ENCODE measurements at places on chromosomes 1 and 21.

GRCh38 chr1:33074193-33074945 lies 6.6 kb upstream of the AZIN2 start:
- no peak for DNase-seq

- DNase-seq, result no peak
These were observed 161.2 kb downstream of the NPHP4 start for GRCh38 chr1:5830771-5831599.

DNA sequence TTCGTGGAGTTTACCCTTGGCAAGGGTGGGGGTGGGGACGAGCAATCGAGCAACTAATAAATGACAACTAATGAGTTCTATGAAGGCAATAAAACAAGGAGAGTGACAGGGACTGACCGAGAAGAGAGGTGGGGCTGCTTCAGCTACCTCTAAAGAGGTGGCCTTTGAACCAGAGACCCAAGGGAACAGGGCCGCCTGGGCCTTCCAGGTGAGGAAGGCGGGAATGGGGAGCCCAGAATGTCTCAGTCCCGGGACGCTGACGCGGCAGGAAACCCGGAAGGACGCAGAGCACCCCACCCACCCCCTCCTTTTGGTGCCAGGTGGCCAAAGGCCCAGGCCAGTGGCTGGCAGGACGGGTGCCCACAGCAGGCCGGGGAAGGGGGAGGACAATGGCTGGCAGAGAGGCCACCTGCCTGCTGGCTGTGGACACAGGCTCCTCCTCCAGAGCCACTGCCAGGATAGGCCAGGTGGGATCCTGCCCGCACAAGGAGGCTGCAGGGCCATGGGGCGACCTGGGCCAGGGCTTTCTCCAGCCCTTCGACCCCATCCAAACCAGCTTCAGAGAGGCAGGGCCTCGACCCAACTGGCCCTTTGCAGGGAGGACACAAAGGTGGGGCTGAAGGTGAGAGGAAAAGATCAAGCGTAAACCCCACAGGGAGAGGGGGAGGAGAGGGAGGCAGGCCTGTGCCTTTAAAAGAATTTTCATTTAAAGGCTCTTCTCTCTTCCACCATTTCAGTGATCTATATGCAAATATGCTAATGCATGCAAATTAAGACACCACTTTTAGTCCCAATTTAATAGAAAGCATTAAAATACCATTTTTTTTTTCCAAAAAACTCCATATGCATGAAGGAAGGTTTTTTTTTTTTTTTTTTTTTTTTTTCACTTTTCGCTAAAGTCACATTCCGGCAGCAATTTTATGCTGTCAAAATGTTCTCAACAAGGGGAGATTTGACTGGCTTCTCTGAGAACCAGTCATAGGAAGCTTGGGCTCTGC lies 58.1 kb downstream of the CASZ1 start:
- DNase-seq, result no peak

- DNase-seq, result peak; percentile 74
These were observed 109.6 kb downstream of the KCNN3 start for GRCh38 chr1:154760469-154760933.

DNA sequence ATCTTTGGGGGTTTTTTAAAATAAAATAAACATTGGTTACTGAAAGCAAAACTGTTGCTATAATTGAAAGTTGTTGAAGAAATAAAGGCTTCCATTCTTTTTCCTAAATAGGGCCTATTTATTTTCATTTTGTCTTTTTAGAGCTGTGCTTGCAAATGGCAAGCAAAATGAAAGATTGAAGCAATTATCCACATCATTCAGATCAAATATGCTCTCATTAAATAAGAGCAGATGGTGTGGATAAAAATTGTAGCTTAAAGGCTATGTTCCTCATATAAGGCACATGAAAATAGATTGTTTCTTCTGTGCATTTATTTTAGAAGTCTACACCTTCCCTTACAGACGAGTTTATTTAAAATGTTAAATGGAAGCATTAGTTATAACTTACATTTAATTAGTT lies 1317.7 kb downstream of the MRPL39 start:
- no peak for DNase-seq

DNA sequence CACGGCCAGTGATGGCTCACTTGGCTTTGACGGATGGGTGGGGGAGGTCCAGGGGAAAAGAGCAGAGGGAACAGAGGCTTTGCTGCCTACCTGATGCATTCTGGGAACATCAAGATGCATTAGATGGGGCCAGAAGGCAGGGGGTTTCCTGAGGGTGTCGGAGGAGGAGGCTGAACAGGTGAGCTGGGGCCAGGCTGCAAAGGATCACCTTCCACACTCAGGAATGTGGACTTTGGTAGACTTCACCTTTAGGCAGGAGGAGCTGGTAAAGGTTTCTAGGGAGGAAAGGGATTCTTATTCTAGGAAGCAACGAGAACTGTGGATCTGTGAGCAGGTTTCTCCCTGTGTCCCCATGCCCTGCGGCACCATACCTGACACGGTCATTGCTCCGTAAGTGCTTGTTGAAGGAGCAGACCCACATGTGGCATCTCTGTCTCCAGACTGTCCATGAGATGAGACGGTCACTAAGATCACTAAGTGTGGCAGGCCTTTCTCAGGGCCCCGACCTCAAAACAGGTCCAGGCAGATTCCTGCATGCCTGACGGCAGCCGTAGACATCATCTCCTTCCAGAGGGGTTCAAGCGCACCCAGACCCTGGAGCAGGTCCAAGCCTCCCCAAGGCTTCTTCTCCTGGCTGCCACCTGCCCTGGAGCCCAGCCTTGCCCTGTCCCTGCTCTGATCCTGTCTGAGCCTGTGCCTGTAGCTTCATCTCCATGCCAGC lies 89.1 kb upstream of the SLC25A33 start:
- DNase-seq, result no peak
